ENCODE measurements at places on chromosomes 3 and 15. TPM values are rescaled to one million over a fixed set of nuclear protein-coding genes. Genes with fewer than 3 reads are reported as not detected.

Gene SI
- total RNA-seq = not detected

Gene GPR15
- total RNA-seq = 1.5 TPM

Gene CACNA2D3
- not detected for total RNA-seq

Gene NPAP1
- total RNA-seq = not detected

Gene ISLR
- total RNA-seq = not detected

Gene SLC22A13
- total RNA-seq = 0.29 TPM

Gene CRBN
- 40.4 TPM for total RNA-seq

Gene FBXO40
- total RNA-seq = not detected

Gene CLDN16
- not detected for total RNA-seq

Gene CPA3
- total RNA-seq = not detected

Gene MESP2
- not detected for total RNA-seq

Gene ACKR4
- total RNA-seq = not detected

Gene GOLGA6A
- not detected for total RNA-seq

Gene SH2D7
- total RNA-seq = not detected

Gene GOLGA8S
- total RNA-seq = not detected

Gene BAHD1
- total RNA-seq = 31.6 TPM

Gene DOCK3
- 1.2 TPM for total RNA-seq

Gene KNG1
- 0.35 TPM for total RNA-seq

Gene INSYN1
- total RNA-seq = not detected

Gene RASSF1
- 33.7 TPM for total RNA-seq

Gene WDR5B
- total RNA-seq = 1.6 TPM

Gene LRRK1
- total RNA-seq = 1.8 TPM

Gene PGBD4
- 2.2 TPM for total RNA-seq

Gene EIF4E3
- 13.4 TPM for total RNA-seq

Gene APBA2
- 14.5 TPM for total RNA-seq

Gene CD200
- total RNA-seq = 100 TPM

Gene SKOR1
- total RNA-seq = 0.34 TPM

Gene GOLGA8T
- total RNA-seq = not detected

Gene CASR
- total RNA-seq = not detected

Gene CCDC39
- total RNA-seq = not detected

Gene STARD5
- 2.8 TPM for total RNA-seq

Gene SPATA12
- total RNA-seq = not detected

Gene CIDEC
- not detected for total RNA-seq

Gene CFAP91
- total RNA-seq = 0.29 TPM

Gene SV2B
- 0.03 TPM for total RNA-seq

Gene TMEM207
- total RNA-seq = not detected

Gene ANKUB1
- not detected for total RNA-seq
